NCI-H2029 (cell line): ENCODE measurements at places on chromosomes 11 and 22.

GRCh38 chr22:17891481-17892167 lies 117.4 kb upstream of the BID start:
- DNase-seq, result peak; percentile 37

GRCh38 chr11:65067446-65067845 lies 9.1 kb upstream of the NAALADL1 start:
- DNase-seq, result no peak

DNA sequence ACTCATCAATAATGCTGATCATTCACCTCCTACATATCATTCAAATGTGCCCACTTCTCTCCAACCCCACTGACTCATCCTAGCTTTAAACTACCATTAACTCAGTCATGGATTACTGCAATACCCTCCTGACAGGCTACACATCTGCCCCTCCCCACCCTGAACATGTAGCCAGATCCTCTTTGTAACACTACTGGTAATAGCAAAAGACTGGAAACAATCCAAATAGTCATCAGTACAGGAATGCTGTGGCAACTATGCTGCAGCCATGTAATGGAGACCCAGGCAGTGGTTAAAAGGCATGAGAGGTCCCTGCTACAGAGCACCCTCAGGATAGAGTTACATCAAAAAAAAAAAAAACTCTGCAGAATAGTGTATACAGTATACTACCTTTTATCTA lies 16.6 kb downstream of the SLC43A3 start:
- no peak for DNase-seq

- DNase-seq, result no peak
These were observed 20.9 kb upstream of the DRD2 start for GRCh38 chr11:113496026-113496651.

DNA sequence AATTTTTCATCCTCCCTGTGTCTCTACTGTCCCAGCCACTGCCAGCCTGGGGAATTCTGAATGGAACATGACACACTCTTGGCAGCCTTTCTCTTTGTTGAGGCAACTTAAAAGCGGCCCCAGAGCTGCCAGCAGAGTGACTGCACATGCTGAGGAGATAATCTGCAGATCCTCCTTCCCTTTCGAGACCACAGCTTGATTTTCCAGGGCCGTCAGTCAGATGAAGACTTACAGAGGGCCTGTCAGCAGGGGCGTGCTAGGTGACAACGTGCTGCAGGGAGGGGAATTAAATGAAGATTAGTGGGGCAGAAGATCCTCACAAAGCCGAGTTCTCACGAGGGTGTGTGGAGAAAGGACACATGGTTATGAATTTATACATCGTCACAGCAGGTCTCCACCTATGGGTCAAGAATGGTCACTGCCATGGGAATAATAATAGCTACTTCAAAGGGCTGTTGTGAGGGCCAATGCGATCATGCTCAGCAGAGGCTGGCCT lies 193.5 kb upstream of the PITPNB start:
- DNase-seq, result no peak

GRCh38 chr11:15473954-15474837 lies 359.5 kb downstream of the INSC start:
- DNase-seq, result no peak

GRCh38 chr11:92409956-92410355 lies 185.3 kb downstream of the FAT3 start:
- no peak for DNase-seq

DNA sequence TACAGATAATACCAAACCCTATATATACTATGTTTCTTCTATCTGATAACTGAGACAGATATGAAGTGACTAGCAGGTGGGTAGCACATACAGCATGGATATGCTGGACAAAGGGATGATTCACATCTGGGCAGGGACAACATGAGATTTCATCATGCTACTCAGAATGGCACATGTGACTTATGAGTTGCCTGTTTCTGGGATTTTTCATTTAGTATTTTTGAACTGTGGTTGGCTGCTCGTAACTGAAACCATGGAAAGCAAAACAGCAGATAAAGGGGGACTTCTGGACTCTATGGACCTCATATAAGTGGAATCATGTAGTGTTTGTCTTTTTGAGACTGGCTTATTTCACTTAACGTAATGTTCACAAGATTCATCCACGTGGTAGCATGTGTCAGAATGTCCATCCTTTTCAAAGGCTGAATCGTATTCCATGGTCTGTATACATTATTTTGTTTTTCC lies 883.0 kb downstream of the TBC1D22A start:
- no peak for DNase-seq

DNA sequence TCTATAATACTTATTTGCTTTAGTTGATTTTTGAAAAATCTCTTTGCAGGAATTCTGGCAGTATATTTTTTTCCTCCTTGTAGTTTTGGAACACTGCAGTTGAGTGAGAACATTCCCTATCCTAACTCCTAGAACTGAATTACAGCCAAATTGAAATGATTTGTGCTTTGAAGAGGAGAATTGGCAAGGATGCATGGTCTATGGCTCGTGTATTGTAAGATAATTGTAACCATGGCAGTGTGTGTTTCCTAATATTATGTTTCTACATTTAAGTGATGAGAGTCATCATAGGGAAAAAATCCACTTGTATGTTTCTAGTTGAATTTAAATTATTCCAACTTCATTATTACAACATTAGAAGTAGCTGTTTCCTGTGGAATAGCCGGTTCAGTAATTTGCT lies 80.9 kb upstream of the MYO18B start:
- peak; percentile 71 for DNase-seq

- no peak for DNase-seq
These were observed 24.0 kb downstream of the MIAT start for GRCh38 chr22:26681395-26681821.

- no peak for DNase-seq
These were observed 13.6 kb downstream of the C2CD3 start for GRCh38 chr11:74157169-74157568.

GRCh38 chr11:111370902-111371578 lies 8.0 kb downstream of the POU2AF1 start:
- no peak for DNase-seq

DNA sequence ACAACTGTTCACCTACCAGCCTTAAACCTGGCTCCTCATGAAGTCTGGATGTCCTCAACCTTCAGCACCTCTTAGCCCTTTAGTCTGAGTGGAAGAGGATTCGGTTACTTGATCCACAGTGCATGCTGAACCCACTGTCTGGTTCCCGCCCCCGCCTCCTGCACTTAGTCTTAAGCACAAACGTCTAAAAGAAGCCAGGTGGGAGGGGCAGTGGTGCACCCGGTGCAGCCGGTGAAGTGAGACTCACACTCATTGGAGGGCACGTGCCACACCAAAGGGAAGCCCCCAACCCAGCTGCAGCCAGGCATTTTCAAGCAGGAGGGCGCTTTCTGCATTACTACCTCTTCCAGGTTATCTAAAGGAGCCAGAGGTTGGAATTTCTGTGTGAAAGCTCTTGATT lies 146.8 kb downstream of the COMMD9 start:
- DNase-seq, result no peak

GRCh38 chr22:30445438-30446145 lies 20.0 kb downstream of the MTFP1 start:
- DNase-seq, result no peak

- DNase-seq, result no peak
These were observed 583 bp downstream of the PDGFD start for GRCh38 chr11:104163100-104164027.

DNA sequence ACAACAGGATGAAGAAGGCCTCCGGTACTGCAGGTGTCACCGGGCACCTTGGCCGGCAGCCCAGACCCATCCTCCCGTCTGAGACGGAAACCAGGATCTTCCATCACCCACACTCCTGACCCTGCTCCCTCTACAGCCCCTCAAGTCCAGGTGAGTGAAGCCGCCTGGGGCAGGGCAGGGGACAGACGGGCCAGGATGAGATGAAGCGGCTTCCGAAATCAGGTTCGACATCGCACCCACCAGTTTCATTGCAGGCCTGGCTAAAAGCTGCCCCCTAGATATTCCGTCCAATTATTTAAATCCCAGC lies 639.1 kb downstream of the TBC1D22A start:
- no peak for DNase-seq

DNA sequence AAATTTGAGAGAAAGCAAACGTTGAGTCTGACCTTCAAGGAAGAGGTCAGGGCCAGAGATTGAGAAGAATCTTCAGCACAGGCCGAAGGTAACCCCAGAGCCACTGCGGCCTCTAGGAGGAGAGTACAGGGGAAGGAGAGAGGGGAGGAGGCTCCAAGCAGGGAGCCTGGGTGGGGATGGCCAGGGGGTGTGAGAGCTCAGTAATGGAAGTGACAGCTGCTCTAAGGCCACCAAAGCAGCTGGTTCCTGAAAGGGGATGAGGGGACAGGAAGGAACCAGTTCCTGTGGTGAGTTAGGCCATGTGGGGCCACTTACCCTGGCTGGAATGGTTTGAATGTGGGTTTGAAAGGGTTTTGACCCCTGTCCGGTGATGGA lies 46.1 kb downstream of the PISD start:
- no peak for DNase-seq
